ENCODE measurements at places on chromosomes 11 and 22.
A peak's percentile ranks its signal among the peaks of the same experiment; 100 is the strongest.

GRCh38 chr11:50174975-50175374 lies 142.3 kb downstream of the OR4C45 start:
- no peak for DNase-seq

- DNase-seq = no peak
Measured at GRCh38 chr11:77217156-77217555, 84.3 kb downstream of the GDPD4 start.

GRCh38 chr11:103994094-103994493 lies 42.3 kb upstream of the DDI1 start:
- peak; percentile 16 for DNase-seq

DNA sequence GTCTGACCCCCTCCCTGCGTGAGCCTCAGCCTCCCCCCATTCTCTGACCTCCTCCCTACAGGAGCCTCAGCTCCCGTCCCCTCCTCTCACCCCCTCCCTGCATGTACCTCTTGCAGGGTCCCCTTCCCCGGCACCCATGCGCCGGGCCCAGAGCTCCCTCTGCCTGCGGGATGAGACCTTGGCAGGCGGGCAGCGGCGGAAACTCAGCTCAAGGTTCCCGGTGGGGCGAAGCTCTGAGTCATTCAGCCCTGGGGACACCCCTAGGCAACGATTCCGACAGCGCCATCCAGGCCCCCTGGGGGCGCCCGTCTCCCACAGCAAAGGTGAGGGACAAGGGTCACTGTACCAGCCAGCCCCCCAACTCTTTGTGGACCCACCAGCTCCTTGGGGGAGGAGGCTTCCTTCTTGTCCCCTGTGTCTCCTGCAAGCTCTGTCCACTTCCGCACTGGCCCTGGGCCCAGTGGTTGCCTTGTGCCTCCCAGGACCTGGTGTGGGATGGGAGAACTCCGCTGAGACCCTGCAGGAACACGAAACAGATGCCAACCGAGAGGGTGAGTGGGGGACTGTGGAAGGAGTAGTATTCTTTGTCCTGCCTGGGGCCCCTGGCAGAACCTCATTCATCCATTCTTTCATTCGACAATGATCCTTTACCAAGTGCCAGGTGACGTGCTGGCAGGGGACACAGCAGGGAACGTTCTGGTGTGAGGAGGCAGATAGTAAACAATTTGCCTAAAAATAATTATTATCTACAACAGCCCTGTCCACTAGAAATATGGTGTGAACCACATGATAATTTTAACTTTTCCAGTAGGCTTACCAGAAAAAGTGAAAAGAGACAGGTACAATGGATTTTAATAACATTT lies 3.7 kb upstream of the RPS6KA4 start:
- DNase-seq = peak; percentile 83

GRCh38 chr11:106495046-106495445 lies 417.6 kb downstream of the AASDHPPT start:
- DNase-seq = no peak

- DNase-seq = no peak
Measured at GRCh38 chr22:35921044-35921443, 107.6 kb downstream of the RBFOX2 start.

Measured in EH (cell line).